Stimulated activated CD4-positive, alpha-beta T cell treated with anti-CD3 and anti-CD28 coated beads, Interleukin-15, amount 100 ng/mL, for 1 hour (primary cell): ENCODE measurements at places on chromosomes 7 and 10.

DNA sequence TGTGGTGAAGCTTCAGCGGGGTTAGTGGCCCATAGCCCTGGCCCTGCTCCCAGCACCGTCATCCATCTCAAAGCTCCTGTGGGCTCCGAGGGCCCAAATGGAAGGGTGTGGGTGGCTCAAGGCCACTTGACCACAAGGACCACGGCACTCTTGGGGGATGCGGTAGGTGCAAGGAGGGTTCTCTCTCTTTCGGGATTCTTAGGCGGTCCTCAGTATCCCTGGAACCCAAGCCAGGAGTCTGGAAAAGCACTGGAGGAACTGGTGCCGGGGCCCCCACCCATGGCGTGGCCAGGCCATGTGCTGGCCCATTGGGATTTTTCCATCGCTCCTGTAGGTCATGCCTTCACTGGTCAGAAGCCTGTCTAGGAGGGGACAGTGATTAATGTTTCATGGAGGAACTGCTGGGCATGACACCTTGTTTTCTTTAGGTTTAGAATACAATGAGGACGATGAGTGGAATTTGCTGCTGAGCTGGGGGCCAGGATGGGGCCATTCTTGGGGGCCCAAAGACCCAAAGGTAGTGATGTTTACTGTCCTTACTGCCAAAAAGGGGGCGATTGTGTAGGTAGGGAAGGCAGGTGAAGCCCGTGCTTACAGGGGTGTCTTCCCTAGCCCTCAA, 16.7 kb downstream of the AQP1 start:
- DNase-seq: no peak

GRCh38 chr10:34320265-34320664, 494.8 kb downstream of the PARD3 start:
- DNase-seq: no peak

GRCh38 chr10:128211064-128211504, 84.9 kb upstream of the MKI67 start:
- DNase-seq: no peak

DNA sequence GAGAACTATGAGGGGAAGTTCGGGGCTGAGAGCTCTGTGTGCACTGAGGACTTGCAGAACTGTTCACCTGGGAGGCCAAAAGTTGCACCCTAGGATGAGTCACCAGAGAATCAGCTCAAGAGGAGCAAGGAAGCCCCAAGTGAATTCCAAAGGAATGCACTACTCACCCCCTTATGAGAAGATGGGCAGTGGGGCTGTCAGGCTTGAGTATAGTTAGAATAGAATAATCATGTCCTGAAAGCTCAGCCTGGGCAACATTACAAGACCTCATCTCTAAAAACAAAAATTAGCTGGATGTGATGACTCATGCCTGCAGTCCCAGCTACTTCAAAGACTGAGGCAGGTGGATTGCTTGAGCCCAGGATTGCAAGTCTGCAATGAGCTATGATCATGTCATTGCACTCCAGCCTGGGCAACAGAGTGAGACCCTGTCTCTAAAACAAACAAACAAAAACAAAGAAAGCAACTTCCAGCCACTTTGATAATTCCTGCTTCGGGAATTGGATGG, 30.0 kb downstream of the MAP3K8 start:
- DNase-seq: no peak

GRCh38 chr7:14457568-14458453, 444.7 kb downstream of the DGKB start:
- no peak for DNase-seq

DNA sequence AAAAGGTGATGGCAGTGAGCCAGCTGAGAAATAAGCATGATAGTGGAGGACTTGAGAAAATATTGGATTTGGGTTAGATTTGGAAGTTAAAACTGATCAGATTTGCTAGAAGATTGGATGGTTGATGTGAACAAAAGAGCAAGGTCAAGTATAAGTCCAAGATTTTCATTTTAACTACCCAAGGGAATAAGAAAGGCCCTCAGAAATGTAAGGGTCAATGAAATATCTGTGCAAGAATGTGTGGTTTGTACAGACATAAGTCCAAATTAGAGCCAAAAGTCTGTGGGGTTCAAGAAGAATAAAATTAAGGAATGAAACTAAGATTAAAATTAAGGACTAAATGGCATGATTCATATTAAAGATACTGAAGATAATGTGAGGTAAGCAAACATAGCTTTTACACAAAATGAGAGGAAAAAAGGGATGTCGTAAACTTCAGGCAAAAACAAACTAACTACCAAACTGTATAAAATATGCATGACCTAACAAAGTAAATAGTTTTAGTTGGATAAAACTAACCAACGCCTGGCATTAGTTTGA, 78.4 kb upstream of the CACNA2D1 start:
- DNase-seq: no peak

- no peak for DNase-seq
These were observed 81.6 kb upstream of the INSYN2A start for GRCh38 chr10:127278001-127278400.

DNA sequence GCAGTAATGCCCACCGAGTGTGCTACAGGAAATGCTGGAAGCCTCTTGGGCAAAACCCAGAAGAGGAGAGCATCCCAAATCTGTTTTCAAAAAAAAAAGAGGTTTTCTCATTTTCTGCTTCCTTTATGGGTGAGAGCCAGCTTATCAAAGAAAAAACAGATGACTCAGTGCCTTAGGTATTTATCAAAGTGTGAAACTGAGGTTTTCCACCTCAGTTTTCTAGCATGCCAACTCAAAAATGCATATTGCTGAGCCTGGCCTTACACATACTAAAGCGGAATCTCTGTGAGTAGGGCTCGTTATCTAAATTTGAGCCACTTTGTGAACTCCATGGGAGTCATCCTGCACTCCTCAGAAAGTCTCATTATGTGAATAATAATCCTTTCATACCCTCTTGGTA, 705.1 kb downstream of the SUGCT start:
- DNase-seq: no peak

DNA sequence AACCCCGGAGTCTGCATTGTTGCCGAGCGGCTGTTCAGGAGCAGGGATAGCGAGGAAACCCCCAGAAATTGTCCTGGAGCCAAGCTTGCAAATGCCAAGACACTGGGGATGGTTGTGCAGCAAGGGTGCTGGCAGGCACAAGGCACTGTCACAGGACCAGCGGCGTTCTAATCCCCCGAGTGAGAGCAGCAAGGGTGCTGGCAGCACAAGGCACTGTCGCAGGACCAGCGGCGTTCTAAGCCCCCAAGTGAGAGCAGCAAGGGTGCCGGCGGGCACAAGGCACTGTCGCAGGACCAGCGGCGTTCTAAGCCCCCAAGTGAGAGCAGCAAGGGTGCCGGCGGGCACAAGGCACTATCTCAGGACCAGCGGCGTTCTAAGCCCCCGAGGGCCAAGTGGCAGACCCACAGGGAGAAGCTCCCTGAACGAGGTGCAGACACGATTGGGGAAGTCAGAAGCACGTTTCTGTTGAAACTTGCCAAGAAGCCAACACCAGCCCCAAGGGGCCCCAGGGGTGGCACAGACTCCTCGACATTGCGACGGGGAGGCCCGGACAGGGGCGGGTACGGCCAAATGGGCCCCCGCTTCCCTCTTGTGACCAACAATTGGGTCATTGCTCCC, 40.4 kb upstream of the INPP5A start:
- no peak for DNase-seq

DNA sequence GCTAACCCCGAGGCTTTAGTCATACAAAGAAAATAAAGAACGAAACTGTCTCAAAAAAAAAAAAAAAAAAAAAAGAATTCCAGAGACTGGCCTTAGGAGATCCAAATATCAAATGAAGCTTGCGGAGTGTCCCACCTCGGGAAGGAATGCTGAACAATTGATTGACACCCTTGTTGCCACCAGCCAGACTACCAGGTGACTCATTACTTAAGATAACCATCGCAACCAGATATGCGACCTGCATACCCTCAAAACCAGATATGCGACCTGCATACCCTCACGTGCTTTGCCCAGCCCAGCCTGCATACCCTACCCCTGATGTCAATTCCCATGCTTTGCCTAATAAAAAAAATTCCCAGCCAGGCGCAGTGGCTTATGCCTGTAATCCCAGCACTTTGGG, 2.7 kb upstream of the PRKRIP1 start:
- no peak for DNase-seq

GRCh38 chr10:129966889-129967578, 3.0 kb upstream of the EBF3 start:
- no peak for DNase-seq

GRCh38 chr10:73439605-73440312, 6.4 kb upstream of the MSS51 start:
- no peak for DNase-seq

GRCh38 chr10:74174521-74174920, 23.5 kb downstream of the ADK start:
- DNase-seq: no peak

DNA sequence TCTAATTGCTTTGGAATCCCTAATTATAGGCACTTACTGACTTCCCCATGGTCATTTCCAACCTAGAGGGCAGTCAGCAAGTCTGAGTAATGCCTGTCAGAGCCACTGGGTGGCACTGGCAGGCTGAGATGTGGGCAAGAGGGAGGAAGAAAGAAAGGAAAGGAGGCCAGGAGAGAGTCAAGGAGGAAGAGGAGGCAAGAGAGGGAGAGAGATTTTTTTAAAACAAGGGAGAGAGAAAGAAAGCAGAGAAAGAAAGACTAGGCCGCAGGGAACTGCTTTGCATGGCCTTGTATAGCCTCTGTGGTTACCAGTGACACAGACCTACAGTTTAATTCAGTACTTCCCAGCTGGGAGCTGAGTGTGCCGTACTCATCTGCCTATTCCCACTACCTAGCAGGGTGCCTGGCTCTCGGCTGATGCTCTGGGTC, 210.4 kb upstream of the ADO start:
- no peak for DNase-seq

DNA sequence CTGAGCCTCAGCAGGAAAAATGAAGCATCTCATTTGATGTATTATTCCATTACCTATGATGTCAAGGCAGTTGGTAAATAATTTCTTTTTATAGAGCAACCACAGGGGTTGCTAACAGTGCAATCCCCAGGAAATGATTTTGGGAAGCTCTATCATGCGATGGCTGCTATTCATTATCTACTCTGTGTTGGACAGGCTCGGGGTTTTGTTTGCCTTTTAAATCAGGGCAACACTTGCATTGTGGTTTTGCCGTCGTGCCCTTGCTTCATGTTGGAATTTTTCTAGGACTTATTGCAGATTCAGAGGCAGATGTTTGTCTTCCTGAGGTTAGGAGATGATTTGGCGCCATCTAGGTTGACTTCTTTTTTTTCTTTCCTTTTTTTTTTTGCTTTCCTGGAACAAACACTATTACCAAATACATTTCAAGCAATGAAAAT, 128.4 kb downstream of the BICC1 start:
- DNase-seq: no peak

GRCh38 chr7:6307762-6308161, 35.3 kb upstream of the CYTH3 start:
- DNase-seq: no peak

GRCh38 chr7:77306231-77307067, 106.8 kb upstream of the FGL2 start:
- no peak for DNase-seq

DNA sequence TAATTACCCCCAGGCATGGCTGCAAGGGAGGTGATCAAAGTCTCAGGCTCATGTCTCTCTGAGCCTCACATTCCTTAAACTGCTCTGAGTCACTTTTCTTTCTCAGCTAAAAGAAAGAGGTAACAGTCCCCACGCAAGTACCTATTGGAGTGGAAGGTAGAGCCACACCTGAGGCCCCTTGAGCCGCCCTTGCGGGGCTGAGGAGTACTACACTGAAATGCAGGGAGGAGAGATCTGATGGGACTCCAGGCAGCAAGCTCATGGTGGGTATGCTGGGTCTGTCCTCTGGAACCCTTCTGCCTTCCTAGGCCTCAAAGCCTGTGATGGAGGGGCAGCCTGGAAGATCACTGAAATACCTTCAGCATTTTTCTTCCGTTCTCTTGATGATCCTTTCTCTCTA, 960.0 kb downstream of the DNAJB9 start:
- no peak for DNase-seq

DNA sequence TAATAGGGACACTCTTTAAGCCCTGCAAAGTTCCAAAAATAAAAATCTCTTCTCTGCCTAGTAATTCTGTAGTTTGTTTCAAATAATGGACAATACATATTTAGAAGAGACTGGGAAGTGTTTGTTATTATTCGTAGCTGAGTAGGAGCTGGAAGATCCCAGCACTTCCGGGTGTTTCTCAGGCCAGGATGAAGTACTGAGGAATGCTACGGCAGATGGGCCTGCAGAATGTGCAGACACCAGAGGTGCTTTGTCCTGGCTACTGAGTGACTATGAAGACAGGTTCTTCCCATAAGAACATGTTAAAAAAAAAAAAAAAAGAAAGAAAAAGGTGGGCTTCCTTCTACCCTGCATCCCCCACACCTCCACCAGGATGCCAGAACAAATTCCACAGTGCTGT, 36.1 kb downstream of the ETV1 start:
- DNase-seq: no peak

DNA sequence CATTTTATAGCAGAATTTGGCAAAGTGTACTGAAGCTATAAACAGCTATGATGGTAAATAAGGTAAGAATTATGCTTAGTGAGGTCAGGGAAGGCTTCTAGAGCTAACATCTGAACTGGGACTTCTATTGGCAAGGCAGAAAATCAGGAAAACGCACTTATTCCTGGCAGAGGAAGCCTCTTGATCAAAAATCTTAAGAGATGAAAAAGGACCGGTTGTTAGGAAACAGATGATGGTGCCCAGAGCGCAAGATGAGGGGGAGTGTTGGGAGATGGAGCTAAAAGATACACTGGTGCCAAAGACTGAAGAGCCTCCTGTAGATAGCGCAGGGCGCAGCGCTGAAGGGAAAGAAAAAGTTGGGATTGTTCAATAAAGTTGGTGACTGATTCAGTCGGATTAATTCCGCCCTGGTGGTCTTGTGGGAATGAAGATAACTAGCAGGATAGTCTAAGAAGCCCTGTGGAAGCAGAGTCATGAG, 550 bp upstream of the CALU start:
- no peak for DNase-seq

DNA sequence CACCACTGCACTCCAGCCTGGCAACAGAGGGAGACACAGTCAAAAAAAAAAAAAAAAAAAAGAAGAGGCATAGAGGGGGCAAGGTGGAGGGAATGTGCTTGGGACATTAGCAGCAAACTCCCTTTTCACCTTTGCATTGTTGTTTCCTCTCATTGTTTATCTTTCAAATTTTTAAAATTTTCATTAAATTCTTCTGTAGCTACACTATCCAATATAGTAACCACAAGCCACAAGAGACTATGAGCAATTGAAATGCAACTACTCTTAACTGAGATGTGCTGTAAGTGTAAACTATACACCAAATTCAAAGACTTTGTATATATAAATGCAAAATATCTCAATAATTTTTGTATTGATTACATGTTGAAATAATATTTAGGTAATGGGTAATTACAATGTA, 43.4 kb downstream of the EBLN1 start:
- no peak for DNase-seq

- DNase-seq: no peak
These were observed 60.4 kb downstream of the ANKIB1 start for GRCh38 chr7:92306153-92306552.
